Inflammatory macrophage treated with lipopolysaccharide for 1 hour (primary cell): ENCODE measurements at places on chromosomes 16 and 17.

DNA sequence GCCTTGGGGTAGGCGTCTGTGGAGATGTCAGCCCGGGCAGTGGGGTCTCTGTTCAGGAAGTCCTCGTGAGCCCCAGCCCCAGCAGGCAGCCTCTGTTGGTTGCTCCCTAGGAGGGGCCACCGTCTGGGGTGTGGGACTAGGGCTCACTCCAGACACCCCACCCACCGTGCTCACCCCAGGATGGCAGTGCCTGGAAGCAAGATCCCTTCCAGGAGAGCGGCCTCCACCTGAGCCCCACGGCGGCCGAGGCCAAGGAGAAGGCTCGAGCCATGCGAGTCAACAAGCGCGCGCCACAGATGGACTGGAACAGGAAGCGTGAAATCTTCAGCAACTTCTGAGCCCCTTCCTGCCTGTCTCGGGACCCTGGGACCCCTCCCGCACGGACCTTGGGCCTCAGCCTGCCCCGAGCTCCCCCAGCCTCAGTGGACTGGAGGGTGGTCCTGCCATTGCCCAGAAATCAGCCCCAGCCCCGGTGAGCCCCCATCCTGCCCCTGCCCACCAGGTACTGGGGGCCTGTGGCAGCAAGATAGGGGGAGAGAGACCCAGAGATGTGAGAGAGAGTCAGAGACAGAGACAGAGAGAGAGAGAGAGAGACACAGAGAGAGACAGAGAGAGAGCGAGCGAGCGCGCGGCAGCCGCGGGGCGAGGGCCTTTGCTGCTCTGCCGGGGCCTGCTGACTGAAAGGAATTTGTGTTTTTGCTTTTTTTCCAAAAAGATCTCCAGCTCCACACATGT is 9.8 kb downstream of the NTHL1 start:
- DNase-seq, result no peak

- peak; percentile 45 for DNase-seq
Measured at GRCh38 chr17:81401723-81402529, 6.7 kb downstream of the BAHCC1 start.

- no peak for DNase-seq
Measured at GRCh38 chr16:84739349-84740124, 39.7 kb downstream of the USP10 start.

DNA sequence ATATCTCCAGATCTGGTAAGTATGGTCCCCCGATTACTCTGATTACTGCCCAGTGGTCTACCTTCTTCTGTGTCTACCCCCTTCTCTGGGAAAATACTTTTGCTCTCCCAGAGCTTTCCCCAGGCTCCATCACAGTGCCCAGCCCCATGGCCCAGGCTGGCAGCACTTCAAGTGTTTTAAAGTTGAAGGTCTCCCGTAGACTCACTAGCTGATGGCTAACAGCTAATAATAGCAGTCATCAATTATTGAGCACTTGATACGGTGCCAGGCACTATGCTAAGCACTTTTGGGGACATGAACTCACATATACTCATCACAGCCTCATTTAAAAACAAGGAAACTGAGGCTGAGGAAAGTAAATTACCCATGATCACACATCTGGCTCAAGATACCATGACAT is 33.4 kb downstream of the DCUN1D3 start:
- no peak for DNase-seq

DNA sequence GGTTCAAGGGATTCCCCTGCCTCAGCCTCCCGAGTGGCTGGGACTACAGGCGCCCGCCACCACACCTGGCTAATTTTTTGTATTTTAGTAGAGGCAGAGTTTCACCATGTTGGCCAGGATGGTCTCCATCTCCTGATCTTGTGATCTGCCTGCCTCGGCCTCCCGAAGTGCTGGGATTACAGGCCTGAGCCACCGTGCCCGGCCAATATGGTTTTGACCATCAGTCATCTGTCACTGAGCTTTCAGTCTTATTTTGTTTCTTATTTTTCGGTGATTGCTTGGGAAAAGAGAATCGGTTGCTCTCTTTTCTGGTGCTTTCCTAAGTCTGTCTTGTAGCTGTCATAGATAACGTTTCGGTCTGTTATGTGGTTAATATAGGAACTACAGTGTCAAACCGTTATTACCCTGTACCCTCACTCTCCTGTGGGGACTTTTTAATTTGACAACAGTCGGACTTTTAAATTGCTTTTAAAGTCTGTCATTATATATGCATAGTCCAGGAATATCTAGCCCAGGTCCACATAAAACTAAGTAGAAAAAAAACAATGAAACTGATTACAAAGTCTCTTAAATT is 453.4 kb downstream of the KCNJ18 start:
- DNase-seq, result no peak

DNA sequence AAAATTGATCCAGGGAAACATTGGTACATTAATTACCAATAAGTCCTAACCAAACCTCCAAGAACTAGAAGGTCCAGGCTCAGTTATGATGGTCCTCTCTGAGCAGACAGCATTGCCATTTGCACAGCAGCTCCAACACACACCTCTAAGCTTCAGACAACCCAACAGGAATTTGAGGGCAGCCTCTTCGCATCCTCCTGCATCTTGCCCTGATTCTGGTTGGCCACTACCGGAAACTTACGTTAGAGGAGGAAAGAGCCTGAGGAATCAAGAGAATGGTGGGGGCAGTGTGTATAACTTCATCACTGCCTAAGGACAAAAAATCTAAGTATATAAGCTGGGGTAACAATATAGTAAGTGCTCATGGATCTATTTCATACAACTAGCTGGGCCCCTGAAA is 15.7 kb downstream of the FAM117A start:
- DNase-seq, result no peak

- no peak for DNase-seq
Measured at GRCh38 chr16:1460602-1461138, 14.2 kb downstream of the CLCN7 start.
